ENCODE measurements at places on chromosomes 12 and 14.
A peak's percentile ranks its signal among the peaks of the same experiment; 100 is the strongest.

GRCh38 chr12:19994968-19995367 lies 373.4 kb upstream of the PDE3A start:
- DNase-seq = no peak

GRCh38 chr14:34824256-34824655 lies 50.9 kb downstream of the BAZ1A start:
- no peak for DNase-seq

DNA sequence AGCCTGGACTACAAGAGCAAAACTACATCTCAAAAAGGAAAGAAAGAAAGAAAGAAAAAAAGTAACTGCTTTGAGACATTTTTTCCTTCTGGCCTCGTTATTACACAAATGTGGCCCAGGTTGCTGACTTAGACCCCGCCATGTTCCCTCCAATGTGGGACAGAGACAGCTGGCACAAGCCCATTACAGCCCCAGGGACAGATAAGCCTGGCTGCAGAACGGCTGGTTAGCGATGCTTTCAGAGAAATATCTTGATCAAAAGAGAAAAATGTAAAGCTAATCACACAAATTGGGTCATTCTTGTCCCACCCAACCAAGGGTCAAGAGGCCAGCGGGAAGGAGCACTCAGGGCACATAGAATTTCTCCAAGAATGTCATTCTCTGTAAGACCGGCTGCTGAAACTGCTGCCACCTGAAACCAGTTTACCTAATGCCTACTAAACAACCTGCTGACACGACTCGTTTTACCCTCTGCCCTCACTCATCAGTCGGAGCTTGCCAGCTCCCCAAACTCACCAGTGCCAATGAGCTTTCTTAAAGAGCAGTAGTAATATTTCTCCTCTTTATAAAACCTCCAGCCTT lies 63.1 kb downstream of the TNFAIP2 start:
- no peak for DNase-seq

GRCh38 chr12:82972624-82973023 lies 285.9 kb downstream of the TMTC2 start:
- DNase-seq = no peak

- DNase-seq = no peak
Observed at GRCh38 chr12:130506844-130507243, 169.2 kb downstream of the PIWIL1 start.

DNA sequence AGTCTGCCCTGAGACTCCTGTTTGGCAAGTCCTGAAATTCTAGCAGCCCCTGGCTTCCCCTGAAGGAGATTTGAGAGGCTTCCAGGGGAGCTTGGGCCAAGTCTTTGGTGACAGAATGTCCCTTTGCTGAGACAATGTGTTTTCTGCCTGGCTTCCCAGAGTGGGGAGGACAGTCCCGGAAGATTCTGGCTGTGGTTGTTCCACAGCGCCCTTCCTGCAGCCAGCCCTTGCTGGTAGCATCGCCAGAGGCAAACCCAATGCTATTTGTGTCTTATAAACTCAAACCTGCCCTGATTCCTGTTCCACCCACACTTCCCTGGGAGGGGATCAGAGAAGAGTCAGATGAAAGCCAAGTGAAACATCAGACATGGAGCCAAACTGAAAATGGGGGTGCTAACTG lies 56.4 kb upstream of the OAS1 start:
- no peak for DNase-seq

GRCh38 chr14:51211149-51211548 lies 28.9 kb upstream of the TMX1 start:
- no peak for DNase-seq

DNA sequence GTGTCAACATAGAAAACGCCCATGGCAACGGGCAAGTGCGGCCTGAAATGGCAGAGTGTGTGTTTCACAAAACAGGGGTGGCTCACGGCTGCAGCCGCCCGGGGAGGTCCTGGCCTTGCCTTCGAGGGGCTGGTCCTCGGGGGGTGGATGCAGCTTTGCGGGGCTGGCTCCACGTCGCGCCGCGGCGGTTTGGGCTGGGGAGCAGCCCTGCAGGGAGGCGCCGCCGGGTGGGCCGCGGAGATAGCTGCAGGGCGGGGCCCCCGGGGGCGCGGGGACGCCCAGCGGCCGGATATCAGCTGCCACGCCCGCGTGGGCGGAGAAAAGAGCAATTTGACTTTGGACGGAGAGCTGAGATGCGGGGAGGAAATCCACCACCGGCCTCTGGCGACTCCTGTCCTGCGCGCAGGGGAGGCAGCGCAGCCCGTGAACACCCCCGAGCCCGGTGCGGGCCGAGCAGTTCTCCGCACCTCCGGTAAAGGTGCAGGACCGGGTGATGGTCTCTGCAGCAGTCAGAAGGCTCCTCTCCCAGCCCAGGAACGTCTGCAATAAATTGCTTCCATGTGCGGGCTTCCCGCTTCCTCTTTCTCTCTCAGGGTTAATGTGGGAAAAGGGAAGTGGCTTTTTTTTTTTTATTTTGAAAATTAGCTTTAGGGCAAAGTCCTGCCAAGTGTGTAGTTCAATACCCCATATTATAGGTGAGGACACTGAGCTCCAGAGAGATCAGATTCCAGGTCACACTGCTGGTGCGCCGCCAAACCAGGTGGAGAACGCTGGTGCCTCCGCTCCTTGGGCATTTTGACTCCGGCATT lies 110.5 kb downstream of the ARF6 start:
- DNase-seq = peak; percentile 79

DNA sequence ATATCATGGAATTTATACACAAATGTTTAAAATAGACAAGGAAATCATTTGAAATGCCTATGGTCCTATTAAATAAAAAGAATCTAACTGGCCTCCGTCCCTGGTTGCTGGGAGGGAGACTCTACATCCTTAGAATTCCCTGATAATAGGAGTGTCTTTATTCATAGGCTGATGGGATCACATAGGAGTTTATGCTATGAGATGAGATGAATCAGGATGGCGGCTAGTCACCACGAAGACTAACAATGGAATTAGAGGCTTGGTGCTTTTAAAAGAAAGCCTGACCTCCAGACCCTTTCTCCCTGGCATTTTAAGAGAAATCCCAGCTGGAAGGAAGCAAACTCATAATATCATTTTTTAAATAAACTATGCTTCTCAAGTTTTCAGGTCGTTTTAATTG lies 69.7 kb downstream of the SEC23A start:
- no peak for DNase-seq

DNA sequence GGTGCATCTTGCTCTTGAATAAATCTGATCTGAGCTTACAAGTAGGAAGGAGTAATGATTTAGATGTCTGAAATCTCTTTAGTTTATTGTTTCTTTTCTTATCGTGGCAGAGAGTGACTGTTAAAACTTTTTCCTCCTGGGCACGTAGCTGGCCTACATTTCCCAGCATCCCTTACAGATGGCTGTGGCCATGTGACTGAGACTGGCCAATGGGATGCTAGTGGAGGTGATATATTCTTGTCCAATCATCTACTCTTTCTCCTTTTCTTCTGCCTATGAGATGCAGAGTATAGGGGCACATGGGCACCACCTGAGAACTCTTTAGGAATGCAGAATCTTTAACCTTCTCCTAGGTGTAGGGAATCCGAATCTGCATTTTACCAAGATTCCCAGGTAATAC lies 237.3 kb downstream of the RGS6 start:
- DNase-seq = no peak

GRCh38 chr12:65605019-65605418 lies 219.3 kb upstream of the HMGA2 start:
- no peak for DNase-seq

DNA sequence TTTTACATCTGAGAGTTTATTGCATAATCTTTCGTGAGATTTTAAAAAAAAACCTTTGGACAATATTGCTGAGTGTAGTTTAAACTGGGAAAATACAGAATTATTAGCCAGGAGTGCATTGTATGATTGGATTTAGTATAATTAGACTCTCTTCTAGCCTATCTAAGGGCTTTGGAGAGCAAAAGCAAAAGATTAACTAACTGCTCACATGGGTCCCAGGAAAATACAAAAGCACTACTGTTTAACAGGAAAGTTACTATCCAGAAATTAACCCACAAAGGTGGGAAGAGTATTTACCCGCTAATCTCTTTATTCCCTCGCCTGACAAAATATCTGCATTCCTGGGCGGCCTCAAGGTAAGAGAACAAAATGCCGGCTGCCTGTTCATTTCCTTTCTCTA lies 309.5 kb downstream of the ATXN7L3B start:
- DNase-seq = no peak

GRCh38 chr12:50564237-50564947 lies 59.6 kb downstream of the DIP2B start:
- DNase-seq = no peak

- DNase-seq = no peak
Observed at GRCh38 chr14:22919601-22919921, 612 bp upstream of the RBM23 start.

DNA sequence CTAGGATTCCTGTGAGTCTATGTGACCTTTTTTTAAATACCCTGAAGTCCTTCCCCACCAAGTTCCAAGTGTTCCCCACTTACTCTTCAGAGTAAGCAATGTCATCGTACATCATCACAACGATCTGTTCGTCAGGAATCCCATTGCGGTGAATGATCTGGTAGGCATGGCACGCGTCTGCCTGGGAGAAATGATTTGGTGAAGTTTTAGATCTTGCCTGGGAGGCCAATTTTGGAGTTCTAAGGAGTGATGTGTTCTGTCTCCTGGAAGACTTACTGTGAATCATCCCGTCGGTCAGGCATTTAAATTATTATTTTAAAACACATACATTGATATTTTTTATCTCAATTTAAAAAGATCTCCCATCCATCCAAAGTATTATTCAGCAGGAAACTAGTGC lies 29.8 kb downstream of the LGMN start:
- no peak for DNase-seq

All from stimulated activated CD4-positive, alpha-beta T cell treated with anti-CD3 and anti-CD28 coated beads, Interleukin-2, amount 100 ng/mL, for 48 hours (primary cell).